ENCODE measurements at places on chromosomes 3 and 15.

DNA sequence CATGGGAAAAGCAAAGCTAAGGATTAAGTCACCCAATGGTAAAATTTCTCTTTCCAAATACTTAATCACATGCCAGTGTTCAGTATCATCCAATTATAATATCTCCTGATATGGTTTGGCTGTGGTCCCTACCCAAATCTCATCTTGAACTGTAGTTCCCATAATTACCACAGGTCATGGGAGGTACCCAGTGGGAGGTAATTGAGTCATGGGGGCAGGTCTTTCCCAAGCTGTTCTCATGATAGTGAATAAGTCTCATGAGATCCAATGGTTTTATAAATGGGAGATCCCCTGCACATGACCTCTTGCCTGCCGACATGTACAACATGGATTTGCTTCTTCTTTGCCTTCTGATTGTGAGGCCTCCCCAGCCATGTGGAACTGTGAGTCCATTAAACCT is 26.1 kb upstream of the NMB start:
- DNase-seq, result no peak

DNA sequence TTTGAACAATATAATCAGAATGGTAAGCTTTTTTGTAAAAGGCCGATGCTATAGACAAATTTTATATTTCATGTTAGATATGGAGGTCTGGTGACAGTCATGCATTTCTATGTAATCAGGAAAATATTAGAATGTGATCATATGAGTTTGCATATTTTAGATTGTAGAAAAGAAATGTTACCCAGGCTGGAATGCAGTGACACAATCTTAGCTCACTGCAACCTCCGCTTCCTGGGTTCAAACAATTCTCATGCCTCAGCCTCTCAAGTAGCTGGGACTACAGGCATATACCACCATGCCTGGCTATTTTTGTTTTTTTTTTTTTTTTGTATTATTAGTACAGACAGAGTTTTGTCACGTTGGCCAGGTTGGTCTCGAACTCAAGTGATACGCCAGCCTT is 152.0 kb downstream of the LMLN start:
- DNase-seq, result no peak

GRCh38 chr15:58549785-58550074 is 117.9 kb downstream of the LIPC start:
- no peak for DNase-seq

DNA sequence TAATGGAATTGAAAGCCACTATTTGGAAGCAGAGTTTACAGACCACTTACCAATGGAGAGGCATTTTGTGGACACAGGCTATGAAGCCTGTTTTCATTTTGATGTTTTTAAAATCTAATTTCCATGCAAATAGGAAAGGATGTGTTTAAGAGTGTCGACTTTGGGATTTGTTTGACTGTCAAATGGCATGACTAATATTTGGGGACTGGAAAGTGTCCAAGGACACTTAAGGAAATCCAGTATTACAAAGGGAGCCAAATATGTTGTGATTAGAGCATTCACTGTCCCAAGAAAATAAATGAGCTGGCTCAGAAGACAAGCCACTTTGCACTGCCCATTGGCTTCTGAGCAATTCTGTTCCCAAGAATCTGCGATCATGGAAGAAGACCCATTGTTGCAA is 34.0 kb upstream of the SLC6A11 start:
- no peak for DNase-seq

DNA sequence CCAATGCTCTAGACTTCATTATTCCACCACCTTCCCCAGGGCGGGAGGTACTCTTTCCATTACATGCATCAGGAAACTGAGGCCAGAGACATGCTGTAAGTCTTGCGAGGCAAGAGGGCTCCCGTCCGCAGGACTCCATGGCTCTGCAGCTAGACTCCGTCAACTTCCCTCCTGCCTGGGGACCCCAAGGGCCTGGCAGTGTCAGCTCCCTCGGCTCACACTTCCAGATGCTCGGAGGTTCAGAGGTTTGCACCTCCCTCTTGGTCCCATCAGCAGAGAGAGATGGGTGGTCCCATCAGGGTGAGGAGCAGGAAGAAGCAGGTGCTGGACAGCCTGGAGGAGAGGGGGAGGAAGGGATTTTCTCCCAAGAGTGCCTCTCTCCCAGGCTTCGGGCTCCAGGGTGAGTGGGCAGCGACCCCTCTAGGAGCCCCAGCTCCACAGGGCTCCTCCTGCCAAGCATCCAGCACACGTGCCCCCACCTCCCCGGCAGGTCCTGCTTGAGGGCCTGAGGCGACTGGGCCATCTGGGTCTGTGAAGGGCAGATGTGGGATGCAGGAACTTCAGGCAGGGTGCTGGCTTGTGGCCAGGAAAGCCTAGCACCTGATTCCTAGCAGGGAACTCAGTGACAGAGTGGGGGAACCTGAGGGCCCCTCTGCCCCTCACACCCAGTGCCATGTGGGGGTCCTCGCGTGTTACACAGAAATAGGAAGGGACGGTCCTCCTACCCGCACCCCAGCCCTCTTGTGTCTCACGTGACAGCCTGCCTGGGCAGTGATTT is 9.3 kb downstream of the PAK6 start:
- DNase-seq, result no peak

DNA sequence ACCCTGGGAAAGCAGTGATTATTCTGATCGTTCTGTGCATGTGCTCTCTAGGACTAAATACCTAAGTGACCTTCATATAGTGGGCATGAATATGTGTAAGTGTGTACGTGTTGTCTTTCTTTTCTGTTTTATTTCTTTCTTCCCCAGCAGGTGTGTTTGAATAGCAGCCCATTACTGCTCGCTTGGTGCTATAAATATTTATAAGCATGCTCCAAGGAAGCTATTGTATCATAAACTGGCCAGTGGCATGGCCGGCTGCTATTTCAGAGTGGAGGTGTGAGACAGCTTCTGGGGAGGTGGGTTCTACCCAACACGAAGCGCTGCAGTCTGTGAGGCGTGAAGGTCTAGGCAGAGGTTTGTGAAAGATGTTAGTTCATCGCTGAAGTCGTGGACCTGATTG is 641.8 kb downstream of the NTRK3 start:
- DNase-seq, result no peak

DNA sequence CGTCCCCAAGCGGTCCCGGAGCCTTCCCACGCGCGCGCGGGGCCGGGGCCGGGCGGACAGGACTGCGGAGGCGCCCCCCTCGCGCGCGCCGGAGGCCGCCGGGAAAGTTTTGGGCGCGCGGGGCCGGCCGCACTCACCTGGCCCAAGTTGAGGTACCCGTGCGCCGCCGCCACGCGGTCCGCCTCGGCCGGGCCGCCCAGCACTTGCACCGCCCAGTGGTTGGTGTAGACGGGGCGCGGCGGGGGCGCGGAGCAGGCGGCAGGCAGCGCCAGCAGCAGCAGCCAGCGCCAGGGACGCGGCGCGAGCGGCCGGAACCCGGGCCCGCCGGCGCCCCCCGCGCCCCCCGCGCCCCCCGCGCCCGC is 289 bp downstream of the PCSK6 start:
- no peak for DNase-seq

GRCh38 chr3:129514563-129514962 is 13.9 kb upstream of the RHO start:
- no peak for DNase-seq

DNA sequence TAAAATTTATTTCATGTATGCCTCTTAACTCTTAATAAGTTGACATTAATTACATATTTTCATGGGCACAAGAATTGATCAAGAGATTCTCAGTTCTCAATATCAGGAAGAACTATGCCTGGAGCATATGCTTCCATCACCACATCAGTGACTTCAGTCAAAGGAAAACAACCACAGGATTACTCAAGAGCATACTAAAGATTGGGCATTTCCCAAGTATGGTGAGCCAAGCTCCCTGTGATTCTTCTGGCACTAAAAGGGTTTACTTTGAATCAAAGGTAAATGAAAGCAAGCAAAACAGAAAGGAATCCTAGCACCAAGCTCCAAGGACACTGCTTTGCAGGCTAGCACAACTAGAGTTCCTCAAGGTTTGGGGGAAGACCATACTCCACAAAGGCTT is 44.6 kb downstream of the FMN1 start:
- DNase-seq, result no peak

- no peak for DNase-seq
These were observed 43.6 kb upstream of the DCBLD2 start for GRCh38 chr3:98945101-98945524.

- DNase-seq, result no peak
These were observed 49.8 kb downstream of the ST3GAL6 start for GRCh38 chr3:98812851-98813374.

- no peak for DNase-seq
These were observed 60.5 kb downstream of the TOP2B start for GRCh38 chr3:25604107-25604805.

- DNase-seq, result no peak
These were observed 6.1 kb upstream of the CHST14 start for GRCh38 chr15:40464595-40465185.

- DNase-seq, result no peak
These were observed 67.4 kb upstream of the UNC13C start for GRCh38 chr15:53910852-53911251.

DNA sequence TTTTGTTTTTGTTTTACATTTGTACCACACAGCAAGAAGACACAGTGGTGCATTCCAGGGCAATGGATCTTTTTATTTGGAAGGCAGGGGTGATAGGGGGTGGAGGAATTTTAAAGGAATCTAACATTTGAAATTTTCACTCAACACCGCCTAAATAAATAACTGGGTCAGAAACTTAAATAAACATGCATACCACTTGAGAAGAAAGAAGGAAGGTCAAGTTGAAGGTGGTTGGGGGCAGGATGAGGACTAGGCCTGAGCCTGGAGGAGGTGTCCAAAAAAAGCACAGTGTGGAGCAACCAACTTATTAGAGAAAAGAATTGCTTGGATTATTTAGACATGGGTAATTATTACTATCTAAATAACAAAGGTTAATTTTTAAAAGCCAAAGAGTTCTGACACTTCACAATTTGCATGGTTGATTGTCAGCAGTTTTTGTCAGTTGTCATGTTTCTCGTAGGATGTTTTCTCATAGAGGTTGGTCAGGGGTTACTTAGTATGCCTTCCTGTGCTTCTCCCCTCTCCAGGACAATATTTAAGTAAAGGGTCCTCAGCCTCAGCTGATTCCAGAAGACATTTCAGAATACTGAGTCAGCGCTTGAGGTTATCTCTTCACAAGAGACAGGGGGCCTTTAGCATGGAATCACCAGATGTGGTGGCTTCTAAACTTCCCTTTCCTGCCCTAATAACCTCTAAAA is 173.7 kb upstream of the SLC2A2 start:
- no peak for DNase-seq
